HFFc6 (cell line): ENCODE measurements at places on chromosomes 13 and 19. TPM values are rescaled to one million over a fixed set of nuclear protein-coding genes. Genes with fewer than 3 reads are reported as not detected.

Gene RGL3
- 9.7 to 12.4 TPM (median 10.7 TPM) in 3 replicates for total RNA-seq

DNA sequence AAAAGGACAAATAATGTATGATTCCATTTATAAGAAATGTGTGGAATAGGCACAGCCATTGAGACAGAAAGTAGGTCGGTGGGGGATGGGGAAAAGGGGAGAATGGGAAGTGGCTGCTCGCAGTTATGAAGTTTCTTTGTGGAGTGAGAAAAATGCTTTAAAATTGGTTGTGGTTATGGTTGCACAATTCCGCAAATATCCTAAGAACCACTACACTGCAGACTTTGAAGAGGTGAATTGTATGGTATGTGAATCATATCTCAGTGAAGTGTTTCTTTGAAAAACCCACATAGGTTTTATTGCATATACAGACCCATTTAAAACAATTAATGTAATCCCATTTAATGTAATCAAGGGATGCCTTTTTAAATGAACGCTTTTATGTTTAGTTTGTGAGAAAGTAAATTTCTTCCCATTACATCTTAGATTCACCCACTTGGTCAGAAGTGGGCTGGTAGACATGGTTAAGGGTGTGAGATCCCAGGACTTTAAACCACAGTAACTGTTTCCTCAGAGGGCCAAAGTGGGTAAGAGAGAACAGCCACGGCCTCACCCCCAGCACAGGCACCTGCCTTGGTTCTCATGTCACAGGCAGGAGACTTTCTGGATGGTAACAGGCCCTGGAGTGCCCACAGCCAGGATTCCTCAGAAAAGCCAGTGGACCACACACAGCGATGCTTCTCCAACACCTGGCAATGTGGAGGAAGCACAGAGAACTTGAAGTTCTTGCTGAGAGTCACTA is 119.3 kb upstream of the GJB6 start:
- peaks cover 27% of the 10 kb centered on the region for H3K4me1 ChIP-seq
- H3K27ac ChIP-seq, result no peak overlapping the region
- H3K36me3 ChIP-seq, result no peaks in the 10 kb centered on the region
- H3K4me3 ChIP-seq, result no peak overlapping the region

DNA sequence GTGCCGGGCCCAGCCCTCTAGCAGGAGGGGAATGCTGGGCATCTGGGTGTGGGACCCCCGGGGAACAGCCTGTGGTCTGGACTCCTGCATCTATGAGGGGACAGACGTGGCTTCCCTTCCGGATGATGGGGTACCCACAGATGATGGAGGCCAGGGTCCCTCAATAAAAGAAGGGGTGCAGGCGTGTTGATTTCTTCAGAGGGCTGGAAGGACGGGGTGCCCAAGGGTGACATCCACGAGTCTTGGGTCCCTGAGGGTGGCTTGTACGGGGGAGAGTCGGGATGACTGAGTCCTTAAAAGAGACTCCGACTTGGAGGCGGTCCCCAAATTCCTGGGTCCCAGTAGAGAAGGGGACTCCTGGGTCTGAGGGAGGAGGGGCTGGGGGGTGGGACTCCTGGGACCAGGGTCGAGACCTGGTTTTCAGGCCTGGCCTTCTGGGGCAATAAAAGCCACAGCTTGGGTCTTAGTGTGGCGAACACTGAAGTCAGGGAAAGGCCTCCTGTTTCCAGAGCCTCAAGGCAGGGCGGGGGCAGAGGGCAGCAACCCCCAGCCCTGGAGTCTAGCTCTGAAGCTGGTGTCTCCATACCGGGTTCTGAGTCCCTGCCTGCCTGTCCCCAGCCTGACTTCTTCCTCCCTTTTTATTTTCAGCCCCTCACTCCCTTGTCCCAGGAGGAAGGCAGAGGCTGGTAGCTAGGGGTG is 459 bp upstream of the GRIN2D start:
- no peak overlapping the region for H3K27ac ChIP-seq
- no peak for DNase-seq
- peaks cover 33% of the 10 kb centered on the region for H3K27me3 ChIP-seq
- peaks cover 6% of the 10 kb centered on the region for H3K36me3 ChIP-seq
- H3K4me1 ChIP-seq, result peaks cover 29% of the 10 kb centered on the region

DNA sequence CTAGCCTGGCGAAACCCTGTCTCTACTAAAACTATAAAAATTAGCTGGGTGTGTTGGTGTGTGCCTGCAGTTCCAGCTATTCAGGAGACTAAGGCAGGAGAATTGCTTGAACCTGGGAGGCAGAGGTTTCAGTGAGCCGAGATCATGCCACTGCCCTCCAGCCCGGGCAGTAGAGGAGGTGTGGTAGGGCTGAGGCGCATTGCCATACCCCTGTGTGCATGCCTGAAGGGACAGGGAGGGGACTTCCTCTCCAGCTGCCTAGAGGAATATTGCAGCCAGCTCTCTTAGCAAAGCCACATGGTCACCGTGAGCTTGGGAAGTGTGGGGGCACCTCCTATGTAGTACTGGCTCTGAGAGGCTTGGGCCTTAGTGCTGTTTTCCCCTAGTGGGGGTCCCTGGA is 29.2 kb upstream of the PEPD start:
- no peaks in the 10 kb centered on the region for H3K36me3 ChIP-seq
- no peaks in the 10 kb centered on the region for H3K4me1 ChIP-seq
- H3K27ac ChIP-seq, result no peak overlapping the region
- H3K4me3 ChIP-seq, result no peak overlapping the region

Gene ZNF132
- total RNA-seq, result 4.1 to 5.4 TPM (median 4.9 TPM) in 3 replicates

DNA sequence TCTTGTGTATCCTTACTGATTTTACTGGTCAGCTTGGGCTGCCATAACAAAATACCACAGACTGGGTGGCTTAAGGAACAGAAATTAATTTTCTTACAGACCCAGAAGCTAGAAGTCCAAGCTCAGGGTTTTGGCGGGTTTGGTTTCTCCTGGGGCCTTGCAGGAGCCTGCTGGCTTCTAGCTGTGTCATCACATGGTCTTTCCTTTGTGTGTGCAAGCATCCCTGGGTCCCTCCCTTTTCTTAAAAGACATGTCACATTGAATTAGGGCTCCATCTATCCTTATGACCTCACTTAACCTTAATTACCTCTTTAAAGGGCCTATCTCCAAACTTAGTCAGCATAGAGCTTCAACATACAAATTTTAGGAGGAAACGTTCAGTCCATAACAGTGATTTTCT is 23.4 kb downstream of the UBAC2 start:
- H3K27ac ChIP-seq, result no peak overlapping the region
- H3K27me3 ChIP-seq, result no peaks in the 10 kb centered on the region
- no peak for DNase-seq
- peaks cover 18% of the 10 kb centered on the region for H3K36me3 ChIP-seq
- H3K4me3 ChIP-seq, result no peak overlapping the region
- H3K4me1 ChIP-seq, result peaks cover 55% of the 10 kb centered on the region

DNA sequence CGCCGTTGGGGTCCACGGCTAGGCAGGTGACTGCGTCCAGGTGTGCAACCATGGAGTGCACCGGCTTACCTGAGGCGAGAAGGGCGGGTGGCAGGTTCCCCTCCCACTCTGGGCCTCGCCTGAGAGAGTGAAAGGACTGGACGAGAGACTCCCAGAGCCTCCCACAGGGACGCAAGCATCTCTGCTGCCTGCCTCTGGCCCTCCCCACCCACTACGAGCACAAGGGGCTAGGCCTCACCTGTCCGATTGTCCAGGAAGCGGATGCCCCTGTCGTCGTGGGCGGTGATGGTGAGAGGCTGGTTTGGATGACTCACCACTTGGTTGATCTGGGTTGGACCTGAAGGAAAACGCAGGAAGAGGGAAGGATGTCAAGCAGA is 5.1 kb upstream of the PRKD2 start:
- no peak overlapping the region for H3K27ac ChIP-seq
- no peaks in the 10 kb centered on the region; the same call in 1 of the 2 replicates for H3K27me3 ChIP-seq
- 0 out of 2 replicates have a peak, but pooled peaks cover 5% of the 10 kb centered on the region for H3K36me3 ChIP-seq
- H3K4me1 ChIP-seq, result peaks cover 8% of the 10 kb centered on the region
- H3K4me3 ChIP-seq, result no peak overlapping the region

- no peaks in the 10 kb centered on the region for H3K27me3 ChIP-seq
- no peak overlapping the region for H3K4me3 ChIP-seq
- H3K4me1 ChIP-seq, result no peaks in the 10 kb centered on the region
- no peak overlapping the region for H3K27ac ChIP-seq
- H3K36me3 ChIP-seq, result no peaks in the 10 kb centered on the region; the same call in 1 of the 2 replicates
- no peak for DNase-seq
Measured at GRCh38 chr13:56909896-56910600, 230.7 kb upstream of the PRR20A start.

DNA sequence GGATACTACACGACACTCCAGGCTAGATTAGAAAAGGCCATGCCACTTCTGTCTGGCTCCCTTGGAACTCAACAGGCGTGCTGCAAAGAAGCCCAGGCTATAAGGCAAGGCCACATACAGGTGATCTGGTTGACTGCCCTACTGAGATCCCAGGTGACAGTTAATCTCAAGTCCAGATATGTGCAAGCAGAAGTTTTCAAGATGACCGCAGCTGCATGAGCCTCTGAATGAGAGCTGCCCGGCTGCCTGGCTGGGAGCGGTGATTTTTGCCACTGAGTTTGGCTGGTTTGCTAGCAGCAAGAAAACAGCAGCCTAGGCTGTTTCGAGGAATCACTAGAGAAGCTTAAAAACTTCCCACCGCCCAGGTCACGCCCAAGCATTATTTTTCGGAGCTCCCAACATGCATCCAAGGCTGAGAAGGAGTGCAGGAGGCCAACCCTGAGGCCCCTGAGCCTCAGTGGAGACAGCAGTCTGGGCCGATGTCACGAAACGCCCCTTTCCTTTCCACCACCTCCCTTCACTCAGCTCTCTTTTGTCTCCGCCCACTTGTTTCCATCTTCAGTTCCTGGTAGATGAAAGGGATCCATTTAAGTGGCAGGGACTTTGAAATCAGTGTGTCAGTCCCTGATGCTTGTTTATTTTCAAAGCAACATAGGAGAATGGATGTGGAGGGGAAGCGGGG is 14.0 kb upstream of the URI1 start:
- peaks cover 7% of the 10 kb centered on the region for H3K27me3 ChIP-seq
- no peaks in the 10 kb centered on the region for H3K36me3 ChIP-seq
- H3K4me3 ChIP-seq, result no peak overlapping the region
- DNase-seq, result no peak
- no peak overlapping the region for H3K27ac ChIP-seq

Gene BCL3
- 11.1 to 20.1 TPM (median 13.5 TPM) in 3 replicates for total RNA-seq
